ENCODE measurements at places on chromosomes 7 and 10. TPM values are rescaled to one million over a fixed set of nuclear protein-coding genes. Genes with fewer than 3 reads are reported as not detected.

WASHC2C gene
- 18.8 TPM for total RNA-seq

MOGAT3 gene
- not detected for total RNA-seq

FGFR2 gene
- 0.11 TPM for total RNA-seq

TAS2R3 gene
- total RNA-seq: 0.75 TPM

ANXA11 gene
- total RNA-seq: 198 TPM

CCDC146 gene
- total RNA-seq: 4.3 TPM

HMX3 gene
- total RNA-seq: not detected

ZNF467 gene
- 1.0 TPM for total RNA-seq

GHRHR gene
- total RNA-seq: not detected

CCZ1B gene
- total RNA-seq: 7.9 TPM

PKD2L1 gene
- not detected for total RNA-seq

GRCh38 chr7:155173905-155174304 is 103.8 kb downstream of the HTR5A start:
- no peak overlapping the region for H3K4me3 ChIP-seq
- no peaks in the 10 kb centered on the region for H3K4me1 ChIP-seq
- no peaks in the 10 kb centered on the region for H3K27me3 ChIP-seq
- H3K27ac ChIP-seq: no peak overlapping the region

DNA sequence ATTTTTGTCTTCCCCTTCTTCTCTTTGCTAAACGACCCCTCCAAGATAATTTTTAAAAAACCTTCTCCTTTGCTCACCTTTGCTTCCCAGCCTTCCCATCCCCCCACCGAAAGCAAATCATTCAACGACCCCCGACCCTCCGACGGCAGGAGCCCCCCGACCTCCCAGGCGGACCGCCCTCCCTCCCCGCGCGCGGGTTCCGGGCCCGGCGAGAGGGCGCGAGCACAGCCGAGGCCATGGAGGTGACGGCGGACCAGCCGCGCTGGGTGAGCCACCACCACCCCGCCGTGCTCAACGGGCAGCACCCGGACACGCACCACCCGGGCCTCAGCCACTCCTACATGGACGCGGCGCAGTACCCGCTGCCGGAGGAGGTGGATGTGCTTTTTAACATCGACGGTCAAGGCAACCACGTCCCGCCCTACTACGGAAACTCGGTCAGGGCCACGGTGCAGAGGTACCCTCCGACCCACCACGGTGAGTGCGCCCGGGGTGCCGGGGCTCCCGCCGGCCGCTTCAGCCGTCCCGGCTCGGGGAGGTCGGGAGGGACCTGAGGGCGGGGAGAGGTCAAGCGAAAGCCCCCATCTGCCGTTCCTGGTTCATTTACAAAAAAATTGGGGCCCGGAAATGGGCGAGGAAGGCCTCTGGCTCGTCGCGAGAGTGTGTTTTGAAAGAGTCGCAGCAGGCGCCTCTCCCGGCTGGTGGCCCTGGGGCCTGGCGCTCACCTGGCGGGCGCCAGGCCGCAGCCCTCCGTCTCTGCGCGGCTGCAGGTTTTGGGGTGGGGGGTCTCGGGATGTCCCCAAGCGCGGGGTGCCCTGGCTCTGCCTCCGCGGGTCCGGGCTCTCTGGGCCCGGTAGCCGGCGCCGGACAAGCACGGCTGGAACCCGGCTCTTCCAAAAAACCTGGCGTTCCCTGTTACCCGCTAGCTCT is 1.2 kb downstream of the GATA3 start:
- H3K27ac ChIP-seq: peak overlapping the region; percentile 67
- H3K4me1 ChIP-seq: peaks cover 31% of the 10 kb centered on the region
- H3K27me3 ChIP-seq: peaks cover 93% of the 10 kb centered on the region
- no peak for DNase-seq

DNA sequence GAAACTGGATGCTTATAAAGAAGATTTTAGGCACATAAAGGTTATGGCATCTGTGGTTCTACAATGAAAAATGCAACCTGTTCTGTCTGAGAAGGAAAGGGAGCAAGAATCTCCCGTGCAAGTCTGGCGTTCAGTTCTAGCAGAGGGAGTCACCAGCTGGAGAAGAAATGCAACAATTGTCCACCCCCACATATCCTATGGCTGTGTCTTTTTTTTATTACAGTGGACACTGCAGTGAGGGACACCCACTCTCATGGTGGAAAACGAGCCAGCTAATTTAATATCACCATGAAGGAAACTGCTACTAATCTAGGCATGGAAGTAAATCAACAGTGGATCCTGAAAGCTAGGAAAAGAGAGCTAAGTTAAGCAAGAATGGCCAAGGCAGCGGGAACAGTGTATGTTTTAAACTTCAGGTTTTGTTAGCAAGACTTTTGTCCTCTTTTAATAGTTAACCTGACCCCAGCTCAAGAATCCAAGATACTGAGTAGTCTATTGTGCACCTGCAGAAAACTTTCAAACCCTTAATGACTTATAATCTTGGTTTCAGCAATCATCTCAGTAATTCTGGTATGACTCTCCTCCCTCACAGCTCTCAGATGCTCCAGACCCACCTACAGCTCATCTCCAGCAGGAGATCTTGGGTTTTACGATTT is 149.3 kb downstream of the FGFR2 start:
- no peak overlapping the region for H3K4me3 ChIP-seq
- no peak overlapping the region for H3K27ac ChIP-seq
- H3K36me3 ChIP-seq: no peaks in the 10 kb centered on the region
- DNase-seq: no peak

DNA sequence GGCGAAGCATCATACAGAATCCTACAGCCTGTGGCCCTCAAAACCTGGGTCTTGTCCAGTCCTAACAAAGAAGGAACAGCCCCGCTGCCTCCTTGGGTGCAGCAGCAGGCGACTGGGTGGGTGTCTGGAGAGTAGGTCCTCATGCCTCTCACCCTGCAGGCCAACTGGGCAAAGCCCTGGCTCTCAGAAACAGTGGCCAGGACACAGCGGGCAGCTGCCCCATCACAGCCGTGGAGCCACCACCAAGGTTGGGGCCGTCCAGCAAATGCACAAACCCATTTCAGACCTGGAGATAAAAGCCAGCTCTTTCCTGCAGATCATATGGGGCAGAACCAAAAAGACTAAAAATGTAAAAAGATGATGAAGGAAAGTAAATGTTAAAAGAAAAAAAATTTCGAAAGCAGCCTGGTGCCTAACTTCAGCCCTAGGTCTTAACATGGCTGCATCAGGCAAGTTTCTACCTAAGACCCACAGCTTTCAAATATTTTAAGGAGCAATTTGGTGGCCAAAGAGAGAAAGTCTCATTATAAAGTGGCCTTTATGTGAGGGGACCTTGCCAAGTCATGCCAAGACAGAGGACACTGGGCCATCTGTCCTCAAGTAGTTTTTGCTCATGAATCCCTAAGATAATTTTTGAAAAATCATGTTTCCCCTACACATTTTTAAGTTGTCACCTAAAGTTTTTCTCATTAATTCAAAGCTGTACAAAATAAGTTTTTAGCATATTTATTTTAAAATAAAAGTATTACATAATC is 142.1 kb downstream of the PAXIP1 start:
- H3K27me3 ChIP-seq: no peaks in the 10 kb centered on the region
- H3K4me3 ChIP-seq: no peak overlapping the region
- no peaks in the 10 kb centered on the region for H3K4me1 ChIP-seq

DNA sequence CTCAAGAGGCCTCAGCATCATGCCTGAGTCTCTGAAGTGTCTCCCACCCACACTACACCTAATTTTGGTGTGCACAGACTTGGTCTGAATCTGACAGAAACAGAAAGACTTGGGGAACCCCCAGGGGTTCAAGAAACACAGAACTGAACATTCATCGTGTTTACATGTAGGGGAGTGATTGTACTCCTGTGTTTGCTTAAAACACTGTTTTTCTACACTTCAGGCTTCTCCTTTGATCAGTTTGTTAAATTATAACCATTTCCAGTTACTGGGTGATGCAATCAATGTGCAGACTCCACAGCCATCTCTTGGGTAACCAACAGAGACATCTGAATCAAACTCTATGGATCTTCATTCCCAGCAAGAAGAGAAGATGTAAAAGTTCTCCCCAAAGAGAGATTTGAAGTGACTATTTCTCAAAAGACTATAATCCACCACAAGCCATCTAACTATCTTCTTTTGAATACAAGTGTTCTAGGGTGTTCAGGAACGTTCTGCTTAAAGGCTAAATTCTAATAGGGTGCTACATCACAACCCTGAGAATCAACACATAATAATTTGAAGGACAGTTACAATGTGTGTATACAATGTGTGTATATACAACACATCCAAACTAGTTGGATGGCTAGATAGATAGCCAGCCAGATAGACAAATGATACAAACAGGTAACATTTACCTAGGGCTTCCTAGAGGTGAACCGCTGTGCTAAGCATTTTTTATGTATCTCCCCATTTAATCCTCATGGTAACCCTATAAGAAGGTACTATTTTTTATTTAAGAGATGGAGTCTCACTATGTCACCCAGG is 34.2 kb downstream of the DNAJC12 start:
- H3K4me3 ChIP-seq: no peak overlapping the region
- H3K27me3 ChIP-seq: no peaks in the 10 kb centered on the region
- no peaks in the 10 kb centered on the region for H3K4me1 ChIP-seq
- H3K36me3 ChIP-seq: no peaks in the 10 kb centered on the region

DNA sequence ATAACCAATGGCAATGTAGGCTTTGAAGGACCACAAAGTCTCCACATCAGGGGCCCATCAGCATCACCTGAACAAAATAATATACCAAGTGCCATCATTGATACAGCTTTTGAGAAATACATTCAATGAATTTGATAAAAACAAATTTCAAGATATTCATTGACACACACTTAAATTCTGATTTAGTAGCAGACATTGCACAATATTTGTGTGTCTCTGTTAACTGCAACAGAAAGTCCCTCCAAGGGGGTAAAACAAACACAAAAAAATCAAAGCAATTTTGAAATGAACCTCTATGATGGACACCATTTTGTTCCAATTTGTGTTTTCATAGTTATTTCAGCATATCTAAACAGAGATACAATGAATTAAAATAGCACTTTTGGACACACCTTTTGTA is 86.8 kb upstream of the RSU1 start:
- H3K4me3 ChIP-seq: no peak overlapping the region
- no peaks in the 10 kb centered on the region for H3K36me3 ChIP-seq

- peaks cover 14% of the 10 kb centered on the region for H3K4me1 ChIP-seq
- H3K4me3 ChIP-seq: no peak overlapping the region
- no peaks in the 10 kb centered on the region for H3K27me3 ChIP-seq
- DNase-seq: no peak
- no peak overlapping the region for H3K27ac ChIP-seq
These were observed 24.0 kb upstream of the AKR1B1 start for GRCh38 chr7:134482858-134483257.

- no peaks in the 10 kb centered on the region for H3K36me3 ChIP-seq
- no peaks in the 10 kb centered on the region for H3K27me3 ChIP-seq
- peaks cover 15% of the 10 kb centered on the region for H3K4me1 ChIP-seq
- H3K4me3 ChIP-seq: no peak overlapping the region
- H3K27ac ChIP-seq: no peak overlapping the region
- DNase-seq: no peak
These were observed 113.7 kb downstream of the CDK14 start for GRCh38 chr7:90709501-90710465.

GRCh38 chr7:16063221-16063620 is 358.1 kb downstream of the CRPPA start:
- H3K36me3 ChIP-seq: no peaks in the 10 kb centered on the region
- H3K27me3 ChIP-seq: no peaks in the 10 kb centered on the region
- peak overlapping the region; percentile 23 for H3K4me3 ChIP-seq
- peaks cover 22% of the 10 kb centered on the region for H3K4me1 ChIP-seq

DNA sequence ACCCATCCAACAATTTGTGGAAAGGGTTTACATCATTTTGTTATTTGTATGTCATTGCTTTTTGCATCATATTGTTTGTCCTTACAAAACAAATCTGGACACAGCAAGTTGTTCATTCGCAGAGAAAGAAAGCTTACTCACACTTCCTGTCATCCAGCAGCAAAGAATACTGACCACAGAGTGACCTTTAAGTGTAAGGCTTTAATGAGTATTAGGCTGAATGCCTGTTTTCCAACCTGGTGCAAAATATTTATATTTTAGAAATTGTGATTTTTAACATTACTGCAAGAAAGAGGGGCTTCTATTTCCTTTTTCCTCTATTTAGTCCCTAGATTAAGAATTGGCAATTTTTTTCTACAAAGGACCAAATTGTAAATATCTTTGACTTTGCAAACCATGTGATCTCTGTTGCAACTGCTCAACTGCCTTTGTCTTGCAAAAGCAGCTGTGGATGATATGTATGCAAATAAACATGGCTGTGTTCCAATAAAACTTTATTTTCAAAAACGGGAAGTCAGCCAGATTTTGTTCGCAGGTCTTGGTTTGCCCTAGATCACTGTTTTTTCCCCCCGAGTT is 27.8 kb upstream of the ITGB1 start:
- no peaks in the 10 kb centered on the region for H3K27me3 ChIP-seq
- no peaks in the 10 kb centered on the region for H3K36me3 ChIP-seq
- H3K27ac ChIP-seq: no peak overlapping the region
- DNase-seq: no peak
- H3K4me1 ChIP-seq: no peaks in the 10 kb centered on the region
- H3K4me3 ChIP-seq: no peak overlapping the region

DNA sequence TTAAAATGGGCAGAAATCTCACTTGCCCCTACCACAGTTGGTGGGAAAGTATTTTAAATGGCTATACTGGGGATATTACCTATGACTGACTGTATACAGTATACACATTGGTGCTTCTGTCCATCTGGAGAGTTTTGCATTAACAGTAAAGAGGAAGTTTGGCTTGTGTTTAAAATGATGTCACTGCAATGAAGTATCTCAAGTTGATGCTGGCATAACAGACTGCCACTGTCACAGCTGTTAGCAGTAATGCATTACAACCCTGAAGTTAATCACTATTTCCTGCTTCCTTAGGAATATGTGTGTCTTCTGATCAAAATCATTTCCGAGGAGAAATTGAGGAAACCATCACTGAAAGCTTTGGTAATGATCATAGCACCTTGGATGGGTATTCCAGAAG is 1.9 kb downstream of the DKK1 start:
- H3K27me3 ChIP-seq: no peaks in the 10 kb centered on the region
- H3K4me1 ChIP-seq: peaks cover 8% of the 10 kb centered on the region
- no peak overlapping the region for H3K4me3 ChIP-seq
- DNase-seq: no peak
- no peak overlapping the region for H3K27ac ChIP-seq

- no peak for DNase-seq
- no peaks in the 10 kb centered on the region for H3K36me3 ChIP-seq
- H3K4me1 ChIP-seq: no peaks in the 10 kb centered on the region
- H3K27ac ChIP-seq: no peak within 1 kb of the TSS
- H3K4me3 ChIP-seq: peak within 1 kb of the TSS; percentile 31
These were observed at the start of gene OGDHL for GRCh38 chr10:49761789-49762565. OGDHL (minus strand) TSS chr10:49762323; CDS start chr10:49758592, 3,731 bp downstream.

All from gastrocnemius medialis (tissue), 4 donors.